Foreskin melanocyte (primary cell): ENCODE measurements at places on chromosomes 4 and X.

- no peak for DNase-seq
Observed at GRCh38 chrX:47808904-47809788, 27.6 kb upstream of the ZNF81 start.

DNA sequence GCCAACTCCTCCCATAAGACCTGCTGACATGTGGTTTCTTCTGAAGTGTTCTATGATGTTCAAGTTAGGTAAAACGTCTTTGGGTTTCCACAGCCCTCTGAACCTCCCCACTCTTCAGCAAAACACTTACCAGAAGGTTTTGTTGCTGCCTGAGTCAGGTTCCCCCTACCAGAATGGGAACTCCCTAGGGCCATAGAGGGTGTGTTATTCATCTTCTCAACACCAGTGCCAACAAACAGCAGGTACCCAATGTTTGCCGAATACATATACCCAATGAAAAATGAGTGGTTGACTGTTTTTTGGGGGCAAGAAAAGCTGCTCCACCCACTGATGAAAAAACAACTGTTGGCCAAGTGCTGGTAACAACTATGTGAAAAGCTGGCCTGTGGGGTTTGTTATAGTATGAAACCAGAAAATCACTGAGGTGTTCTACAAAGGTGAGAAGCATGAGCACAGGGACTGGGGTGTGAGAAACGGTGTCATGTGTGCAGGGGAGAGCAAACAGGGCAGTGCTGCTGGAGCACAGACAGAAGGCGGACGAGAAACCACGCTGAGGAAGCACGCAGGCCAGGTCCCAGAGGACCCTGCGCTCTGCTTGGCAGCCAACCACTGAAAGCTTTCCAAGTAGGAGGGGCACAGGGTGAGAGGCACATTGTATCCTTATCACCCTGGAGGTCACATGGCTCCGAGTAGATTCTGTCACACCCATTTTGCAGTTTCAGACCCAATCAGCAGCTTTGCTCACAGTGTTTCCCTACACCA is 28.8 kb downstream of the ATP8A1 start:
- no peak for DNase-seq

- DNase-seq = no peak
Observed at GRCh38 chr4:87442889-87443288, 20.5 kb downstream of the NUDT9 start.

DNA sequence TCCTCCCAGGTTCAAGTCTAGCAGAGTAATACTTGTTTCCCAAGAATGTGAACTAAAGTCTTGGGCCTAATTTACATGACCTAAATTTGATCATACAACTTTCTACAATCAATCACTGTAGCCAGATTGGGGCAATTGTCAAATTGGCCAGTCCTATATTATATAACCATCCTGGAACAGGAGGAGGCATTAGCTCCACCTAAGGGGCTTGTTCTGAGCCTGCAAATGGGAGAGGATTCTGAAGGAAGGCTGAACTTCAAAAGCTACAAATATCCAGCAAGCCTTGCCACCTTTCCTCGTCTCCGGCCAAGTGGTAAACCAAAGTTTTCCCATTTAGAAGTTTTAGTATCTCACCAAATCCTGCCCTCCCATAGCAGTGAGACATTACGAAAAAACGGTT is 1289.6 kb upstream of the TENM3 start:
- no peak for DNase-seq

GRCh38 chr4:72205298-72205697 is 173.5 kb downstream of the NPFFR2 start:
- no peak for DNase-seq

GRCh38 chr4:27779827-27780226 is 919.2 kb downstream of the STIM2 start:
- no peak for DNase-seq

- no peak for DNase-seq
Observed at GRCh38 chr4:11894977-11895376, 466.3 kb upstream of the HS3ST1 start.

DNA sequence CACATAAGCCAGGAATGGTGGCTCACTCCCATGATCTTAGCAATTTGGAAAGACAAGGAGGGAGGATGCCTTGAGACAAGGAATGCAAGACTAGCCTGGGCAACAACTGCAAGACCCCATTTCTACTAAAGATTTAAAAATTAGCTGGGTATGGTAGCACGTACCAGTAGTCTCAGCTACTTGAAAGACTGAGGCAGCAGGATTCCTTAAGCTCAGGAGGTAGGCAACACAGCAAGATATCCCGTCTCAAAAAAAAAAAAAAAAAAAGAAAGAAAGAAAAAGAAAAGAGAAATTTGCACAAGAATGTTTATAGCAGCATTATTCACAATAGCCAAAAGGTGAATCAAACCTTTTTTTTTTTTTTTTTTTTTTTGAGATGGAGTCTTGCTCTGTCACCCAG is 29.7 kb downstream of the PDS5A start:
- DNase-seq = no peak

- DNase-seq = no peak
Observed at GRCh38 chrX:102652031-102652688, 877 bp downstream of the GPRASP1 start.

DNA sequence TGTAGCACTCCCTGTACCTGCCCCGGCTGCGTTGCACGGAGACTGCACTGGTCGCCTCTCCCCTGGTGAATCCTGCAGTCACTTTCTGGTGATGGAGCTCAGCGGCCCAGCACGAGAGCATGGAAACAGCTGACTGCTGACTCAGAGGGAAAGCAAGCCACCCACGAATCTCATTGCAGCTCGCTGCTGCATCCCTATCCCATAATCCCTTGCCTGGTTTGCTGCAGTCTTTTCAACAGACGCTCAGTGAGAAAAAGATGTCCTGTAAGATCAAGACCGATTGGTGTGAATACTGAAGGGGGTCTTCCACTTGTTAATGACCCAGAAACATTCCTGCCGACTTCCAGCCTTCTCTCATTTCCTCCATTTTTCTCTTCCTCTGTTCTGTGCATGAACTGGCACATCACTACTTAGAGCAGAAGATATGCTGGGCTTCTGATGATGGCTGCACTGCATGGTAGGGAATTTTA is 52.9 kb downstream of the TRIM2 start:
- DNase-seq = peak; percentile 60

DNA sequence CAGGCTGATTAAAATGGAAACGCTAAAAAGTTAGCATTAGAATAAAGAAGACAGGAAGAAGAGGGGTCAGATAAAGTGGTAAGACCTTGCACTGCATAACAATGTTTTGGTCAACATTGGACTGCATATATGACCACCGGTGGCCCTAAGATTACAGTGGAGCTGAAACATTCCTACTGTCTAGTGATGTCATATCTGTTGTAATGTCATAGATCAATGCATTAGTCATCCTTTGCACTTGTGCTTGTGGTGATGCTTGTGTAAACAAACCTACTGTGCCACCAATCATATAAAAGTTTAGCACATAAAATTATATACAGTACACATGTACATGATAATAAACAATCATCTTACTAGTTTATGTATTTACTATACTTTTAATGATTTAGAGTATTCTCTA is 73.0 kb downstream of the TMEM165 start:
- DNase-seq = no peak

- peak; percentile 98 for DNase-seq
Observed at GRCh38 chr4:4990857-4991540, 28.3 kb downstream of the CYTL1 start.

- DNase-seq = no peak
Observed at GRCh38 chrX:101362116-101362515, 13.6 kb upstream of the TIMM8A start.

DNA sequence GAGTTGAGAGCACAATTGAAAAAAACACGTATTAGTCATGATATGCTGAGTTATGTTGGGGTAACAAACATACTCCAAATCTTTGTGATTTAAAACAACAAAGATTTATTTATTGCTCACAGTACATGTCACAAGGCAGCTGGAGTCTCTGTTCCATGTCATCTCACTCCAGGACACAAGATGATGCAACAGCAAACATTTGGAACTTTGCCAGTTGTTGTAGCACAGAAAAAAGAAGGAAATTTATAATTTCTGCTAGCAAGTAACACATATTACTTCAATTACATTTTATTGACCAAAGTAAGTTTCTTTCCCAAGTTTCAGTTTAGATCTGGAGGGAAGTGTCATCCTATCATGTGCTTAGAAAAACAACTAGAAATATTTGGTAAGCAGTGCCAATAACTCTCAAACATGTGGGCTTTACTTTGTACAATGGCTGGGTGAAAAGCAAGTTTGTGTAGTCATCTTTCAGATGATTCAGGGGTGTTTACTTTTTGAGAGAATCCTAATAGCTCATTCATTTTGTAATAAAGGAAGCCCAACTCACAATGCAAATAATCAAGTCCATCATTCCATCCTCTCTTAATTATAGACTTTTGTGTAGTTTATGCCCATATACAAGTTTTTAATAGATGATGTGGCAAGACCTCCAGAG is 452.3 kb downstream of the ZIC3 start:
- no peak for DNase-seq

DNA sequence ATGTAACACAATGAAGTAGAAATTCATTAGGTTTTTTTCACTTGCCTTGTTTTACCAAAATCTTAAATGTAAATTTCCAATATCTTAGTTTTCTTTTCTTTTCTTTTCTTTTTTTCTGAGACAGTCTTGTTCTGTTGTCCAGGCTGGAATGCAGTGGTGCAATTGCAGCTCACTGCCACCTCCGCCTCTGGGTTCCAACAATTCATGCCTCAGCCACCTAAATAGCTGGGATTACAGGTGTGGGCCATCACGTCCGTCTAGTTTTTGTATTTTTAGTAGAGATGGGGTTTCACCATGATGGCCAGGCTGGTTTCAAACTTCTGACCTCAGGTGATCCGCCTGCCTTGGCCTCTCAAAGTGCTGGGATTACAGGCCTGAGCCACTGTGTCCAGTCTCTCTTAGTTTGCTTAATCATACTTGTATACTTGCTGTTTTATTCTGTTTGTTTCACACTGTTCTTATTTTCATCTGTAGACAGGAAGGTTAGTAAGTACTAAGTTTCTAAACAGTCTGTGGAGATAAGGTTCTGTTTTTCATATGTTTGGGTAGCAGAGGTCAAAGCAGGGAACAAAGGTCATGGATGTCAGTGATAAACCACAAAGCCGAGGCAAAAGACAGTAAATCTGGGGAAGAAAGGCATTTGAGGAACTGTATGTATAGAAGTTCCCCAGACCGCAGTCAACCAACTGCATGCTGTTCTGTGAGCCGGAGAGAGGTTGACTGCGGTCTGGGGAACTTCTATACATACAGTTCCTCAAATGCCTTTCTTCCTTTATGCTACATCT is 129.1 kb downstream of the CBR4 start:
- no peak for DNase-seq

DNA sequence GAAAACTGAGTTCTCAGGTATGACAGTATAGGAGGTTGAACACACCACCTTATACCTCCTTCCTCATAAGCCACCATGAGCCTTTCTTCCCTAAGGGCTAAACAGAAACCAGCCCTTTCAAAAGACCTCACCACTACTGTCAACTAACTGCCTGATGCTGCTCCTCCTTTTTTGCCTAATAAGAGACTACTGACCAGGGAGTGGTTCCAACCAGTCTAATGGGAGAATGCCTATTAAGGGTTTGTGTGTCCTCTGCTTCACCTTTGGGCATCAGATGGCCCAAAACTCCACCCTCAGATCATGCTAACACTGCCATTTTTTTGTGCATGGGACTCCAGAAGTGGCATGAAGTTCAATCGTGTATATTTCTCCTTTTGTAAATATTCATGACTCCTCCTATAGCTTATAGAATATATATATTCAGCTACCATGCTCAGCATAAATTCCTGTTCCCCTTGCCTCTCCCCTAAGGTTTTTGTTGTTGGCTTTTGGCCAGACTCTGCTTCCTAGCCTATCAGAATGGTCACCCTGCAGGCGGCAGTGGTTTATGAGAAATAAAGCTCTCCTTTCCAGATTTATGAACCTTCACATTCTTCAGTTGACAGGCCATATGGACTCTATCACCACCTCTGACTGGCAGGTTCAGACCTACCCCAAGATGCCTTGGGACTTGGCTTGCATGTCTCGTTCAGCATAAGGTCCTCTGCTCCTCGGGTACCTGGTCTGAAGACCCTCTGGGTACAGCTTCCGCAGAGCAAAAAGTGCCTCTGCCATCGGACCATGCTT is 28.2 kb downstream of the FGFBP1 start:
- no peak for DNase-seq

GRCh38 chrX:31213941-31214340 is 142.1 kb upstream of the FTHL17 start:
- no peak for DNase-seq

GRCh38 chr4:164169591-164169990 is 584.3 kb upstream of the SMIM31 start:
- DNase-seq = no peak

DNA sequence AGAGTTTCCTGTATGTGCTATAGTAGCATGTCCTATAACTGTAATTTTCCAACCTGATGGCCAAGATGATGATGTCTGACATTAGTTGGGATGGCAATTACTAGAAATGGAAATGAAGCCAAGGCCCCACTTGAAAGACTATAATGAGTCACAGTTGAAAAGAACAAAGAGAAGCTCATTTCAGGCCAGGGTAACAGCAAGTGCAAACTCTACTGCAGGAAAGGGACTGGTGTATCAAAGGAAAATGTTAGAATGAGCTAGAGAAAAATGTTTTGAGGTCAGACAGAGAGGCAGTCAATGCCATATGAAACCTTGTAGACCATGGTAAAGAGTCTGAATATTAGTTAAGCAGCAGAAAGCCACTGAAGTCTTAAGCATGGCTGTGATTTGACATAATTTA is 146.2 kb upstream of the SH3RF1 start:
- peak; percentile 29 for DNase-seq

DNA sequence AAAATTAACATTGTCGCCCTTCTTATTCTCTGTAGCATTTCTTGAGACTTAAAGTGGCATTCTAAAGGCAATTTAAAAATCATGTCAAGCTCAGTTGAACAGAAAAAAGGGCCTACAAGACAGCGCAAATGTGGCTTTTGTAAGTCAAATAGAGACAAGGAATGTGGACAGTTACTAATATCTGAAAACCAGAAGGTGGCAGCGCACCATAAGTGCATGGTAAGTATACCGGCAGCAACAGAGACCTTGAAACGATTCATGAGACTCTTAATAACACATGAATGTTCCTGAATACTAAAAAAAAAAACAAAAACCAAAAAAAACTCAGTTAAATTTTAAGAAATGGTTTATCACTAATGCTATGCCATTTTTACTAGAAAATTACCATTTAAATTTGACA is 82.4 kb upstream of the HPRT1 start:
- DNase-seq = no peak

GRCh38 chr4:8917321-8917811 is 45.7 kb upstream of the HMX1 start:
- DNase-seq = no peak

DNA sequence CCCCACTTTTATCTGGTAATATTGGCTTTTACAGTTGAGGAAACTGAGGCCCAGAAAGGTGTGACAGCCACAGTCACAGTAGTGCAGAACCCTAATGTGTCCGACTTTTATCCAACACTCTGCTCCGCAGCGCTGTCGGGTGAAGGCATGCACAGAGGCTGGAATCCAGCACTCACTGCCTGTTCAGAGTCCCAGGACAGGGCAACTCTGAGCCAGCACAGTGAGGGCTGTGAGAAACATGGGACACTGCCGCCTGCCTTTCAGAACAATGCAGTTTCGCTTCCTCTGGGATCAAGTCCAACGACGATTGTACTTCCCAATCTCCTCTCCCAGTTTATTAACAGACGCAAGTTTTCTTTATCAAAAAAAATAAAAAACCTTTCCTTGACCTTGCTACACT is 41.9 kb upstream of the PDGFRA start:
- DNase-seq = no peak
